ENCODE measurements at places on chromosomes 5 and 9. TPM values are rescaled to one million over a fixed set of nuclear protein-coding genes. Genes with fewer than 3 reads are reported as not detected.

The EPB41L4A gene
- 4.1 TPM for total RNA-seq

DNA sequence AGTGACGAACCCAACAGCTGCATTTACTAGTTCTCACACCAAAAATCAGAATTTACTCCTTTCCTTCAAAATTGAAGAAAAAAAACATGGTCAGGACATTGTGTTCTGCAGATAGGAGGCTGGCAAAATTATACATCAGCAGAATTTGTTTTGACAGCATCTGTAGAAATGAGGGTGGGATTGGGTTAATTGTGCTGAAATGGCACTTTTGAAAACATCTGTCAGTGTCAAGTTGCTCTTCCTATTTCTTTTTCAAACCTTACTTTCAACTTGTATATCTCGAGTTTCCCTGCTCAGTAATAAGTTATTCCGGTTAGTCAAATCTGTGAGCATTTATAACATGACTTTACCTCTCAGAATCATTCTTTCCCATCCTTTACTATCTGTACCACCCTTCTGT lies 19.8 kb downstream of the WDR36 start:
- no peaks in the 10 kb centered on the region for H3K4me1 ChIP-seq
- no peak overlapping the region for H3K27ac ChIP-seq
- DNase-seq = no peak

GRCh38 chr5:16727755-16728325 lies 111.0 kb upstream of the RETREG1 start:
- DNase-seq = peak; percentile 69
- H3K4me3 ChIP-seq = no peak overlapping the region
- no peak overlapping the region for H3K27ac ChIP-seq
- peaks cover 14% of the 10 kb centered on the region for H3K4me1 ChIP-seq
- no peaks in the 10 kb centered on the region for H3K36me3 ChIP-seq
- H3K27me3 ChIP-seq = no peaks in the 10 kb centered on the region

GRCh38 chr5:178160176-178160575 lies 6.5 kb upstream of the NHP2 start:
- no peak overlapping the region for H3K4me3 ChIP-seq
- H3K27me3 ChIP-seq = no peaks in the 10 kb centered on the region
- no peak overlapping the region for H3K27ac ChIP-seq
- DNase-seq = no peak
- H3K36me3 ChIP-seq = no peaks in the 10 kb centered on the region

DNA sequence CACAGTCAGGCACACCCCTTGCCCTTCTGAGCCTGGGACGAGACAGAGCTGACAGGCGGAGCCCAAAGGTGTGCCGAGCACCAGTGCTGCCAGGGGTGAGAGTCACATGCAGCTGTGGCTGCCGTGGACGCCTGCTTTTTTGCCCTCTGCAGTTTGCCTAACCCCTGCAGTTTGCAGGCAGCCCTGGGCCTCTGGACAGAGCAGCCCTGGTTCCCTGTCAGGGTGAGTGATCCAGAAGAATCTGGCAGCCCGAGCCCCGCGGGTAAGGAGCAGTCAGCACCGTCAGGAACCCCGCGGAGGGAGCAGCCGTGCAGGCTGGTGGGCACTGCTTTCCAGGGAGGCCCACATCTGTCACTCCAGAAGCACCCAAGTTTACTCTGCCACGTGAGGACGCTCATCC lies 30.3 kb downstream of the CEP72 start:
- no peak overlapping the region for H3K27ac ChIP-seq
- DNase-seq = no peak
- H3K4me3 ChIP-seq = no peak overlapping the region
- no peaks in the 10 kb centered on the region for H3K27me3 ChIP-seq
